ENCODE measurements at places on chromosomes 5 and 9. TPM values are rescaled to one million over a fixed set of nuclear protein-coding genes. Genes with fewer than 3 reads are reported as not detected.

- DNase-seq = no peak
Observed at GRCh38 chr5:72314571-72315172, 5.4 kb downstream of the MRPS27 start.

GRCh38 chr9:95644377-95644776, 127.6 kb upstream of the PTCH1 start:
- DNase-seq = no peak

DNA sequence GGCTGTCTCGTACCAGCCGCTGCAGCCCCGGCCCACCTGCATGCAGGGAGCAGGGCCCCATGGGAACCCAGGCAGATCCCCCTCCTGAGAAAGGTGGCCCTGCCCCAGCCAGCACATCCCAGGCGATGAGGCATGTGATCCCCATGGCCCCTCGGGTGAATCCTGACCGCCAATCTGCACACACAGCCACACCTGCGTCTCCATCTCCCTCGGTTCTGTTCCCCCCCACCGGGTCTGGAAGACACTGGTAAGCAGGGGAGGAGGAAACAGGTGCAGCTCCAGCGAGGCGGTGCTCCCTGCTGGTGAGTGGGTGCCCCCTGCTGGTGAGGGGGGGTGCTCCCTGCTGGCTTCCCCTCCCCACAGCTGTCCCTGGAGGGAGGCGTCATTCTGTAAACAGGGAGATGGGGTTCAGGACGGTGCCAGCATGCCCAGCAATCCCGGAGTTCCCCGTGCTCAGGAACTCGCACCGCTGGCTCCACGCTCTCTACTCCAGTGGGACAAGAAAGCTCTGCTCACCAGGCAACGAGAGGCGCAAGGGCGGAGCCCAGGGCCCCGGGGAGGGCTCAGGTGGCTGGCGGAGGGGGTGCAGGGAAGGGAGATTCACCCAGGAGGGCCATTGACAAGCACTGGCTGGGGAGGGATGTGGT, 28.4 kb upstream of the SLC12A7 start:
- peak; percentile 47 for DNase-seq

Gene PLAC8L1
- total RNA-seq = 2.2 TPM

DNA sequence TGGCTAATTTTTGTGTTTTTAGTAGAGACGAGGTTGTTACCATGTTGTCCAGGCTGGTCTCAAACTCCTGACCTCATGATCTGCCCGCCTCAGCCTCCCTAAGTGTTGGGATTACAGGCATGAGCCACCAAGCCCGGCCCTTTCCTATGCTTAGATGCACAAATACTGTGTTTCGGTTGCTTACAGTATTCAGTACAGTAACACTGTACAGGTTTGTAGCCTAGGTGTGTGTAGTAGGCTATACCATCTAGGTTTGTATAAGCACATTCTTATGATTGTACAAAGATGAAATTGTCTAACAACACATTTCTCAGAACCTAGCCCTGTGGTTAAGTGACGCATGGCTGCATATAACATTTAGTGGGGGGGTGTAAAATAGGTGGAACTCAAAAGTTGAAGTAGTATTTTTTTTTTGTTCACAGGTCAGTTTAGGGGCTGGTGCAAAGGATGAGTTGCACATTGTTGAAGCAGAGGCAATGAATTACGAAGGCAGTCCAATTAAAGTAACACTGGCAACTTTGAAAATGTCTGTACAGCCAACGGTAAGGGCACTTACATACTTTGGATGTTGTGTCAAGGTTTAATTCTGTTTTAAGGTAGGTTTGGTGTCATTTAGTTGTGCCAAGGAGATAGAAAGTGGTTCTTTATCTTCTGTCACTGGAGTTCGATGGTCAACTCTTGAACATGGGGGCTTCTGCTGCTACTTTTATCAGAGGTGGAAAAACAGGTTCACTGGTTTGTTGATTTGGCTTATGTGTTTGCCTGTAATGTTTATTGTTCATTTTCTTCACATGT, 3.4 kb downstream of the NPM1 start:
- no peak for DNase-seq

GRCh38 chr9:126947529-126947928, 32.9 kb downstream of the RALGPS1 start:
- DNase-seq = no peak

DNA sequence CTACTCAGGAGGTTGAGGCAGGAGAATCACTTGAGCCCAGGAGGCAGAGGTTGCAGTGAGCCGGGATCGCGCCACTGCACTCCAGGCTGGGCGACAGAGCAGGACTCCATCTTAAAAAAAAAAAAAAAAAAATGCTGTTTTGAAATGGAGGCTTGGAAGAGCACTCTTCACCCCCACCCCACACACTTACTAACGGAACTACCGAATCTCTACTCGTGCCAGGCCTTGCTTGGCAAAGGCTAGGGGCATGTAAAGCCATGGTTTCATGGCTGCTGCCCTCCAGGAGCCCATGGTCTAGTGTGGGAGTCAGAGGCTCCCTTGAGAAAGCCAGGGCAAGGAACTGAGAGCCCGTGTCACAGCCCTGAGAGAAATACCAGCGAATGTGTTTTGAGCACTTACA, 21.3 kb downstream of the PCDHGC5 start:
- DNase-seq = no peak

DNA sequence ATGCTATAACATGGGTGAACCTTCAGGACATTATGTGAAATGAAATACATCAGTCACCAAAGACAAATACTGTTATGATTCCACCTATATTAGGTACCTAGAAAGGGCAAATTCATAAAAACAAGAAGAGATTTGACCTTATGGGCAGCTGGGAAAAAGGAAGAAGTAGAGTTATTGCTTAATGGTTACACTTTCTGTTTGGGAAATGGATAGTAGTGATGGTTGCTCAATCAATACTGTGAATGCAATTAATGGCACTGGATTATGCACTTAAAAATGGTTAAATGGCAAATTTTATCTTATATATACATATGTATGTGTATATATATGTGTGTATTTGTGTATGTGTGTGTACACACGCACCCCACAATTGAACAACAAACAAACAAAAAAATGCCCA, 15.2 kb downstream of the FKBP15 start:
- DNase-seq = no peak

GRCh38 chr5:43429706-43430105, 17.5 kb upstream of the CCL28 start:
- DNase-seq = no peak

GRCh38 chr9:136725612-136726011, 13.2 kb downstream of the DIPK1B start:
- DNase-seq = no peak

Gene NEUROG1
- total RNA-seq = not detected

DNA sequence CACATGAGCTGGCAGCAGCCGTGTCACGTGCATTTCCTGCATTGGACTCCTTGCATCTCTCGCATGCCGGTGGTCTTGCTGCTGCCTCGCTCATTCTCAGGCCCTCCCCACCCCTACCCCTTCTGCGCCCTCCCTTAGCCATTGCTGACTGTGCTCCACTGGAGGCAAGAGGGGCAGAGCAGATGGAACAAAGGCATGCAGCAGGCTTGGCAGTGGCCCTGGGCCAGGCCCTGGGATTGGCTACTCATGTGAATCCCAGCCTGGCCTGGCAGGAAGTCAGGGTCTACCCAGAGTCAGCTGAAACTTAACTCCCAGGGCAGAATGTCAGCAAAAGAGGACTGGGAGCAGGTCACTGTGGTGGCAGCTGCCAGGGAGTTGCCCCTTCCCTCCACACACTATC, 62.3 kb downstream of the TSTD2 start:
- DNase-seq = peak; percentile 56

Gene ADAMTS16
- total RNA-seq = 6.2 TPM

DNA sequence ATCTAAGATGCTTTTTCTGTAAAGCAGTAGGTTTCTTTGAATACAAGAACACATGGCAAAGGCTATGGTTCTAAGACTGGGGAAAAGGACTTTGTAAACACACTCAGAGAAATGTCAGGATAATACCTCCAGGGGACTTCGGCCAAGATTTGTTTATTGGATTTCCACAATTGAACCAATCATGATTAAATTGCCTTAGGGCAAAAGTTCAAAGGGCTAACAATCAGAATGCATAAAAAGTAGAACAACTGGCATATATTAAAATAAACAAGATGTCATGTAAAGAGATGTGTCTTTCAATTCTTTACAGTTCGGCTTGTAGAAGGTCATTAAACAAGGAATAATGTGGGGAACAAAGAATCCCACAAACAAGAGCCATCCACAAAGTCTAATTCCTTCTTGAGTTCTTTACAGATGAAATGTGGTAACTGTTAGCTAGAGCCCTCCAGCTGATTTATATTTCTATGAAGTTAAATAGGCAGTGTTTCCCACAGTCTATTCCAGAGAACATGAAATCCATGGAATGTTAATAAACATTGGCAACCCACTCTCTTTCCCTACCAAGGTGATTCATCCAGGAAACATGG, 565.5 kb downstream of the ZNF608 start:
- no peak for DNase-seq

Gene SLC2A8
- 30.5 TPM for total RNA-seq

- no peak for DNase-seq
Observed at GRCh38 chr9:23842565-23843129, 16.6 kb upstream of the ELAVL2 start.

DNA sequence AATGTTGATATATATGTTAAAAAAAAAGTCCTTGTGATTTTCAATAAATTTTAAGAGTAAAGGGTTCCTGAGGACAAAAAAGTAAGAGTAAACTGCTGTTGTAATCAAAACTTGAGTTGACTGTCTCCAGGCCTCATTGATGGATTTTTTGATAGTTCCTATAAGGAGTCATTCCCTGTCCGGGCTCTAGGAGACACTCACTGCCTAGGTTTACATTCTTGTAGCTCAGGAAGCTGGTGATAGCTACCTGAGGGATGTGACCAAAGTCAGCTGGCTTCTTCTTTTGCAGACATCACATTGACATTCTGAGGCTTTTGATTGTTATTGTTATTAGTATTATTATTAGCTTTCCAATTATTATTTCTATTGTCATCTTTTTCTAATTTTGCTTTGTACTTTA, 116.5 kb upstream of the FBXL7 start:
- DNase-seq = no peak

DNA sequence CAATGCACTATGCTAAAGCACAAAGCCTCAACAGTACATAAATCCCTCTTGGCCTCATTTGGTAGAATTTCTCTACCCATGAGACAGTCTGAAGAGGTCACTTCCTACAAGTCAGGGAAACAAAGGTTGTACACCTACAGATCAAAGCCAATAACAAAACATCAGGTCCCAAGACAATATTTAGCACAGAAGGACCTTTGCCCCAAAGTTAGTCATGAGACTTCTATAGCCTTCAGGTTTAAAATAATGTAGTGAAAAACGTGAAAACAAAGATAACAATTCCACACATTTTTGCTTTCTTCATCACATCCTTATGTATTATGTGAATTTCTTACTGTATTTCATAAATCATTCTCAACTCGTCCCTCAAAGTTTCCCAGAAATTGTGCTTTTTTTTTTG, 15.8 kb downstream of the AFF4 start:
- DNase-seq = no peak

- DNase-seq = no peak
Observed at GRCh38 chr9:29311221-29311620, 1737.9 kb upstream of the C9orf72 start.

- DNase-seq = no peak
Observed at GRCh38 chr5:134492568-134492967, 32.9 kb upstream of the JADE2 start.

Gene PCDHGA7
- 10.3 TPM for total RNA-seq

All from dorsolateral prefrontal cortex (tissue), 122 donors.